Naive thymus-derived CD8-positive, alpha-beta T cell (primary cell): ENCODE measurements at places on chromosomes 13 and 19.

DNA sequence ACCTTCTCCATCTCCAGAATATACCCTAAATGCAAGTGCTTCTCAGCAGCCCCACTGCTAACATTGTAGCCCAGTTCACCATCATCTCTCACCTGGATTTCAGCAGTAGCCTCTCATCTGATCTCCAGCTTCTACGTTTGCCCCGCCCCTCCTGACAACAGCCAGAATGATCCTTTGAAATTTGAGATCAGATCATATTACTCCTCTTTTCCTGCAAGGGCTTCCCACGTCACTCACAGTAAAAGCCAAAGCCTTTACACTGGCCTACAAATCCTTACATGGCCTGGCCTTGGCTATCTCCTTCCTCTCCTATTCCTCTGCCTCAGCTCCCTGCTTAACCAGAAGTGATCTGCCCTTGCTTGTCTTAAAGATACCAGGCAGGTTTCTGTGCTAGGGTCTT, 94.3 kb upstream of the NBEA start:
- DNase-seq, result no peak

- DNase-seq, result no peak
Measured at GRCh38 chr13:80038371-80038770, 302.6 kb downstream of the SPRY2 start.

GRCh38 chr19:55258476-55258827, 365 bp downstream of the PPP6R1 start:
- no peak for DNase-seq

GRCh38 chr19:48271531-48272151, 1.8 kb downstream of the ZNF114 start:
- no peak for DNase-seq

DNA sequence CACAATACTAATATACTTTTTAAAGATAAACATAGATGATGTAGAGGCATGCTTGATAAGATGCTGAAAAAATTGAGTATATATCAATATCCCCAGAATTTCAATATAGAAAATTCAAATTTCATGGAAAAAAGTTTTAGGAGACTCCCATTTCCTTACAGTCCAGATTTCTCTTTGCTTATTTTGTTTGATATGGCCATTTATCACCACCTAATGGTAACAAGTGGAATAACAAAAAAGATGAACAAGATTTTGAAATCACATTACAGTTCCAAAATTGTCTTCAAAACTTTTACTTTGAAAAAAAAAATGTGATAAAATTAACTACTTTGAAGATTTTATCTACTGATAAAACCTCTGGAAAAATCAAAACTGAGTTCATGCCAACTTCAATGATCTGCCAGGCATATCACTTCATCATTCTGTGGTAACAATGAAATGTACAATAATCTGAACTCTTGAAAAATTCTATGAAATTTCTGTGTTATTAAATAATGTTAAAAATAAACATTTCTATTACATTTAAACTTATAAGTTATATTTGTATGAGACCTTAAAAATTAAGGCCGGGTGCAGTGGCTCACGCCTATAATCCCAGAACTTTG, 17.5 kb downstream of the MIPEP start:
- DNase-seq, result no peak

- no peak for DNase-seq
Measured at GRCh38 chr19:19711934-19712828, 20.7 kb downstream of the ZNF14 start.
